AG04450 (cell line): ENCODE measurements at places on chromosomes 2 and 18. TPM values are rescaled to one million over a fixed set of nuclear protein-coding genes. Genes with fewer than 3 reads are reported as not detected.

LRRTM1 gene
- polyA plus RNA-seq = not detected in 2 replicates

ACMSD gene
- polyA plus RNA-seq = not detected in 2 replicates

TDRD15 gene
- not detected in 2 replicates for polyA plus RNA-seq

COL4A4 gene
- polyA plus RNA-seq = 0.05 and 0.06 TPM in 2 replicates

ARHGAP15 gene
- not detected in 2 replicates for polyA plus RNA-seq

RAPGEF4 gene
- 0.63 and 1.3 TPM in 2 replicates for polyA plus RNA-seq

NGEF gene
- 0.07 and 0.10 TPM in 2 replicates for polyA plus RNA-seq

RAD51AP2 gene
- not detected in 2 replicates for polyA plus RNA-seq

CRYBA2 gene
- polyA plus RNA-seq = 0.19 TPM in 1 of 2 replicates, not detected in the other

RESP18 gene
- not detected in 2 replicates for polyA plus RNA-seq

LRP1B gene
- polyA plus RNA-seq = 0.15 TPM in 2 replicates

CCDC178 gene
- 0.12 TPM in 1 of 2 replicates, not detected in the other for polyA plus RNA-seq

ZNF513 gene
- 7.4 and 11.1 TPM in 2 replicates for polyA plus RNA-seq

BABAM2 gene
- polyA plus RNA-seq = 44.5 and 45.0 TPM in 2 replicates

COL4A3 gene
- polyA plus RNA-seq = 0.07 TPM in 1 of 2 replicates, not detected in the other

ITGB6 gene
- polyA plus RNA-seq = not detected in 2 replicates

GAD1 gene
- not detected in 2 replicates for polyA plus RNA-seq

NAT8 gene
- polyA plus RNA-seq = not detected in 2 replicates

GALNT13 gene
- polyA plus RNA-seq = not detected in 2 replicates

KIF5C gene
- 0.09 and 0.12 TPM in 2 replicates for polyA plus RNA-seq

ANKRD23 gene
- 0.46 and 0.81 TPM in 2 replicates for polyA plus RNA-seq

TANC1 gene
- 24.9 and 28.0 TPM in 2 replicates for polyA plus RNA-seq

FHOD3 gene
- polyA plus RNA-seq = 41.1 and 50.3 TPM in 2 replicates
